ENCODE measurements at places on chromosomes 7 and 10.

DNA sequence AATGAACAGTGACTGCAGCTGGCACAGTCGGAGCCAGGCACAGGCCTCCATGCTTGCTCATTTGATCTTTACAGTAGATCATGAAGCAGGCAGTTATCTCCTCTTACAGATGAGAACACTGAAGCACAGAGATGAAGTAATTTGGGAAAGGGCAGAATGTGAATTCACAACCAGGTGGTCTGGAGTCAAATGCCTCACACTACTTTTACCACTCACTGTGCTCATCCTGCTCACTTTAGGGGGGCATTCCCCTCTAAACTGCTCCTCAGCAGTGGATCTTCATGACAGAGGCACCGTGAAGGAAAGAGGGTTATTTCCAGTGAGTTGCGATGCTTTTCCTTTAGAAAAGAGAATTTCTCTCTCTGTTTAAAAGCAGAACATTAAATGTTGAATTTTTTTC, 15.1 kb downstream of the SNX10 start:
- H3K4me3 ChIP-seq: no peak overlapping the region
- no peaks in the 10 kb centered on the region for H3K27me3 ChIP-seq
- peak overlapping the region; percentile 48 for H3K27ac ChIP-seq
- no peak for DNase-seq

DNA sequence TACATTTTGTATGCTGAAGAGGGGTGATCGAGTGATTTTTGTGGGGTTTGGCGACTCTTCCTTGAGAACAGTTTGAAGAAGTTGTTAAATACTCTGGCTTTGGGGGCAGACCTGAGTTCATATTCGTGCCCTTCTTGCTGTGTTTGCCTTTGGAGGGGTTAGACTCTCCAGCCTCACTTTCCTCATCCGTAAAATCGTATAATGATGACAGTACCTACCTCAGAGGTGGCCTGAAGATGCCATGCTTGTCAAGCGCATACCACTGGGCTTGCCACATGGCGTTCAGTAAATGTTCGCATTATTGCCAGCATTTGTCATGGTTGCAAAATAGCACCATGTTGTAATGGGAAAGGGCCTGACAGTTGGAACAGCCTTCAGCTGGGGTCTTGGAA, 1.3 kb downstream of the STK17A start:
- H3K4me3 ChIP-seq: peak overlapping the region; percentile 89
- peaks cover 2% of the 10 kb centered on the region for H3K36me3 ChIP-seq
- peaks cover 52% of the 10 kb centered on the region for H3K4me1 ChIP-seq

GRCh38 chr10:42754155-42755027, 28.2 kb upstream of the BMS1 start:
- no peak overlapping the region for H3K27ac ChIP-seq
- peak; percentile 30 for DNase-seq
- H3K4me1 ChIP-seq: peaks cover 10% of the 10 kb centered on the region

DNA sequence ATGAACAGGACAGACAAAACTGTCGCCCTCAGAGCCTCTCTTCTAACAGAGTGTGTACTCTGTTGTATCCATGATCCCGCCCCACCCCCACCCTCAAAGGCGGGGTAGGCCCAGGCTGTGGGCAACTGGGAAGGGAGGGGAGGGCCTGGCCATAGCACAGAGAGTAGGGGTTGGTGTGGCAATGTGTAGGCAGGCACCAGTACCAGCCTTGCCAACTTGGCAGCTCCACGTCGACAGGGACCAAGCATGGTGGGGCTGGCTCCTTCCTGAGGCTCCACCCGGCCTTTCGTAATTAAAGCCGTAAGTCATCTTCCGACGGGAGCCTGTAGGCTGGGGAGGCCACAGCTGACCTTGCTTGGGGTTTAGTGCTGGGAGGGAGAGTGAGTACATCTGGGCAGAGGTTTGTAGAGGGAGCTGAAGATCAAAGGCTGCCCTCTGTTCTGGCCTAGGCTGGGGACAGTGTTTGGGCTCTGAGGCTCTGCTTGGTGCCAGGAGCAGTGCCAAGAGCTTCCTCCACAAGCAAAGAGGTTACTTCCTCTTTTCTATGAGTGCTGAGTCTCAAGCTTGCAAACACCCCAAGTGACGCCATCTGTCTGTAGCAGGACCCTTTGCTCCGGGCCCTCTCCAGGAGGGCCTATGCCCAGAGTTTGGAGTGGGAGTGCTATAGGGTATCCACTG, 121.6 kb downstream of the C10orf105 start:
- DNase-seq: no peak
- no peaks in the 10 kb centered on the region for H3K36me3 ChIP-seq
- no peak overlapping the region for H3K4me3 ChIP-seq
- peaks cover 43% of the 10 kb centered on the region for H3K4me1 ChIP-seq
- H3K27me3 ChIP-seq: no peaks in the 10 kb centered on the region
- H3K27ac ChIP-seq: no peak overlapping the region

DNA sequence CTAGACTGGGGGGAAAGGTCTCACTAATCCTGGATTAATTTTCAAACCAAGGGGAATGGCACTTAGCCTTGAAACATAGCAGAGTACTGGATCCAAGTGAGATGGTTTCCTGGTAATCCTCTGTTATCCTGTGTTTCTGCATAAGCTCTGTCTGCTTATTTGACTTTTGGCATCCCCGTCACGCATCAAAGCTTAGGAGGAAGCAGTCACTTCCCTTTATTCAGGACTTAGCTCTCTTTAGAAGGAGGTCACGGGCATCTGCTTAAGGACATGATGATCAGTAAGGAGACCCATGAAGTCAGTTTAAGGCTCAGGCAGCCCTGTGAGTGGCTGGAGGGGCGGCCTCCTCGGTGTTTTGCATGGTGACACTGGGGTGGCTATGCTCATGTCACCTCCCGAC, 30.0 kb downstream of the TSPAN15 start:
- H3K27me3 ChIP-seq: no peaks in the 10 kb centered on the region
- H3K4me3 ChIP-seq: no peak overlapping the region
- no peak for DNase-seq
- no peaks in the 10 kb centered on the region for H3K36me3 ChIP-seq
- no peaks in the 10 kb centered on the region for H3K4me1 ChIP-seq

DNA sequence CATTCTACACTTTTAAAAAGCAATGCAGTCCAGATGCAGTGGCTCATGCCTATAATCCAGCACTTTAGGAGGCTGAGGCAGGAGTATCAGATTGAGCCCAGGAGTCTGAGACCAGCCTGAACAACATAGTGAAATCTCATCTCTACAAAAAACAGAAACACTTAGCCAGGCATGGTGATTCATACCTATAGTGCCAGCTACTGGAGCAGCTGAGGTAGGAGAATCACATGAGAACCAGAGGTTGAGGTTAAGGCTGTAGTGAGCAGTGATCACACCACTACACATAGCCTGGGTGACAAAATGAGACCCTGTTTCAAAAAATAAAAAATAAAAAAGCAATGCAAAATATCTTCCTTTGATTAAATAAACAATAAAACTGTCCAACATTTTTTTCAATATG, 205.2 kb downstream of the GRM8 start:
- H3K36me3 ChIP-seq: no peaks in the 10 kb centered on the region
- DNase-seq: no peak
- H3K4me1 ChIP-seq: no peaks in the 10 kb centered on the region
- H3K27ac ChIP-seq: no peak overlapping the region

DNA sequence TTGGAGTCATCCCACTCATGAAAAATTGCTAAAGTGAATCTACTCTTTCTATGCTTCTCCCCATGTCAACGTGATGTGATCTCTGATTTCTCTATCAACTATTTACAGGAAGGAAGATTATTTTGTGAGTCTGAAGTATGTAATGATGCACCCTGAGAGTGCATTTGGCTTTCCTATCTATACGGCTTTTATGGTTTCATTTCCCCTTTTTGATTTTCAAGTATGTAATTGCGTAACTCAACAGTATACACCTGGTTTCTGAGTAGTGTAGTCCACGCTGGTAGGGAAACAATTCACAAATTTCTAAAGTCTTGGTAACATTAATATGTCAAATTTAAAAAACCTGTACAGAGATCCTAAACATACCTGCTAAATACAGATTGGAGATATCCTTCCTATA, 194.7 kb upstream of the SEMA3A start:
- no peak overlapping the region for H3K4me3 ChIP-seq
- no peaks in the 10 kb centered on the region for H3K4me1 ChIP-seq
- H3K27ac ChIP-seq: no peak overlapping the region
- no peaks in the 10 kb centered on the region for H3K36me3 ChIP-seq
- DNase-seq: no peak
- no peaks in the 10 kb centered on the region for H3K27me3 ChIP-seq

DNA sequence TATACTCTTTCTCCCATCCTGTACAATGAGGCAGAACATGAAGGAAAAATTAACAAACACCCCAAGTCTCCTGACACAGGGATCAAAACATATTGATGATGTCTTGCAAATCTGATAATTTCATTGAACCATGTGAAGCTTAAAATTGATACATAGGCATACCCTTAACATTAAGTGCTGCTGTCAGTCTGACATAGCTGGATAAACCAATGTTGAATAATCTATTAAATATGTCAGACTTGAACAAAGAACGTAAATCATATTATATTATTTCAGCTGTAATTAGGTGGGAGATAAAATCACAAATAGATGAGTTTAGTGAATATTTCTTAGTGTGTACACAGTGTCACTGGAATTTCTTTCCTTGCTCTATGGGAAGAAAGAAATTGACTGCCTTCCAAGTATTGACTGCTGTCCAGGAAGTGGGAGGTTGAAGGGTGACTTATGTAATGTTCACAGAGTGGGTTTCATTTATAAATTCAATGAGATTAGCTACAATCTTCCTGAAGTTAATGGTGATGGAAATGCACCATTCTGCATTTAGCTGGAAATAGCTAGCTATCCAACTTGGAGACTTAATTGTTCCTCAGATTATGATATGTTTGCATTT, 170.8 kb downstream of the AUTS2 start:
- no peaks in the 10 kb centered on the region for H3K27me3 ChIP-seq
- H3K36me3 ChIP-seq: peaks cover 2% of the 10 kb centered on the region
- H3K4me3 ChIP-seq: no peak overlapping the region
- H3K27ac ChIP-seq: no peak overlapping the region

GRCh38 chr7:30862995-30863705, 48.5 kb upstream of the AQP1 start:
- no peak for DNase-seq
- H3K4me1 ChIP-seq: no peaks in the 10 kb centered on the region
- H3K4me3 ChIP-seq: no peak overlapping the region
- no peaks in the 10 kb centered on the region for H3K27me3 ChIP-seq

- no peak overlapping the region for H3K4me3 ChIP-seq
- H3K4me1 ChIP-seq: no peaks in the 10 kb centered on the region
Measured at GRCh38 chr10:57964351-57964750, 303.3 kb downstream of the IPMK start.

DNA sequence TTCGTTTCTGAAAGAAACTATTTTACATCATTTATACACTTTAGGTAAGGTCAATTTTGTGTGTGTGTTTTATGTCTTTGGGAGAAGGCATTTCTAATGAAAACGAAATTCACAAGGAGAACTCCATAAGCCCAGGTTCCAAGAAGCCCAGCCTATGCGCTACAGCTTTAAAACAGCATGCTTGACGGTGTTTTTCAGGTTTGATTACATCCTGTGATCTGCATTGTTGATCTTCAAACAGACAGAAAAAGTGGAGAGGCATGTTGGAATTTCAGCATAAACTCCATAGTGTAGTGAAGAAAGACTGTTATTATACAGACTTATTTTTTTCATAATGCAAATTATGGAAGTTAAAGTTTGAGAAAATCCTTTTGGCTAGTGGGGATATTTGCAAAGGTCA, 187.6 kb downstream of the TEX36 start:
- DNase-seq: no peak
- no peak overlapping the region for H3K4me3 ChIP-seq
- no peaks in the 10 kb centered on the region for H3K36me3 ChIP-seq
- no peaks in the 10 kb centered on the region for H3K4me1 ChIP-seq
- no peak overlapping the region for H3K27ac ChIP-seq

- no peaks in the 10 kb centered on the region for H3K4me1 ChIP-seq
- no peak for DNase-seq
- H3K36me3 ChIP-seq: no peaks in the 10 kb centered on the region
- no peak overlapping the region for H3K27ac ChIP-seq
- no peaks in the 10 kb centered on the region for H3K27me3 ChIP-seq
Measured at GRCh38 chr10:55400075-55400849, 599.2 kb upstream of the PCDH15 start.

DNA sequence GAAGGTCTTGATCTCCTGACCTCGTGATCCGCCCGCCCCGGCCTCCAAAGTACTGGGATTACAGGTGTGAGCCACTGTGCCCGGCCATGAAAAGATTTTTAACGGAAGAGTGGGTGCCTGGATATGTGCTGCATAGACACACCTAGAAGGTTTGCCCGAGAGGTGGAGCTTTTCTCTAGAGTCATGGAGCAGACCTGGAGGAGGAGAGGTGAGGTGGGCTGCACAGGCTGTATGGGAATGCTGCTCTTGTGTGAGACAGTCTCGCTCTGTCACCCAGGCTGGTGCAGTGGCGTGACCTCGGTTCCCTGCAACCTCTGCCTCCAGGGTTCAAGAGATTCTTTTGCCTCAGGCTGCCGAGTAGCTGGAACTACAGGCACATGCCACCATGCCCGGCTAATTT, 103.3 kb downstream of the ACTR3B start:
- peaks cover 5% of the 10 kb centered on the region for H3K4me1 ChIP-seq
- H3K27ac ChIP-seq: no peak overlapping the region
- no peaks in the 10 kb centered on the region for H3K27me3 ChIP-seq
- H3K36me3 ChIP-seq: peaks cover 9% of the 10 kb centered on the region
- no peak for DNase-seq

DNA sequence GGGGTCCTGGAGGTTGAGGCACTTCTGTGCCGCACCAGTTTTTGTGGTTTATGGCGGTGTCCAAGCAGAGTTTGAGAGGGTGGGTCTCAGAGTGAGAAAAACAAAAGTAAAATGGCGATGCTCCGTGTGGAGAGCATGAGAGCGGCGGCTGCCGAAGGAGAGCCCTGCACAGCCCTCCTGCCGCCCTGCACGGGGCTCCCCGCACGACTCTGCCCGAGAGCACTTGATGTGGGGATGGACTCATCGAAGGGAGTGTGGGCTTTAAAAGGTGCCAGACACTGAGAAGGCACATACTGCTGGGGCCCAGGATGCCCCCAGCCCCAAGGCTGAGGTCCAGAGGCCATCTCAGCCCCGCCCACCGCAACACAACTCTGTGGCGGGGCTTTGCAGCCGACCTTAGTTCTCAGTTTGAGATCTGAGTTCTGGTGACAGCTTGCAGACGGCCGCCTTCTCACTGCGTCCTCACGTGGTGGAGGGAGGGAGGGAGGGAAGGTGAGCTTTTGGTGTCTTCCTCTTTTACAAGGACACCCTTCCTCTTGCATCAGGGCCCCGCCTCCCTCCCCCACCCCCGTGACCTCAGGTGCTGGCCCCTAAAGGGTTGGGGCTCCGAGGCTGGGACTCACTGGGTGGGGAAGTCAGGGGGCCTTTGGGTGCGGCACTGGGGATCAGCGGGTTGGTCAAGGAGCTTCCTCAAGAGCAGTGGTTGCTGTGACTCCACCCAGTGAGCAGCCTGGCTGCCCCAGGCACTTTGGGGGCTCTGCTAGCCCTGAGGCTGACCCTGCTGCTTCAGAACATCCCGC, 69.1 kb downstream of the NKX6-2 start:
- H3K36me3 ChIP-seq: peaks cover 4% of the 10 kb centered on the region
- no peaks in the 10 kb centered on the region for H3K4me1 ChIP-seq
- no peaks in the 10 kb centered on the region for H3K27me3 ChIP-seq
- no peak overlapping the region for H3K27ac ChIP-seq
- DNase-seq: no peak
- no peak overlapping the region for H3K4me3 ChIP-seq

- no peaks in the 10 kb centered on the region for H3K27me3 ChIP-seq
- DNase-seq: no peak
- peaks cover 5% of the 10 kb centered on the region for H3K4me1 ChIP-seq
- no peak overlapping the region for H3K27ac ChIP-seq
Measured at GRCh38 chr10:12529976-12530375, 180.6 kb downstream of the CAMK1D start.
